ENCODE measurements at places on chromosomes 12 and 14.

DNA sequence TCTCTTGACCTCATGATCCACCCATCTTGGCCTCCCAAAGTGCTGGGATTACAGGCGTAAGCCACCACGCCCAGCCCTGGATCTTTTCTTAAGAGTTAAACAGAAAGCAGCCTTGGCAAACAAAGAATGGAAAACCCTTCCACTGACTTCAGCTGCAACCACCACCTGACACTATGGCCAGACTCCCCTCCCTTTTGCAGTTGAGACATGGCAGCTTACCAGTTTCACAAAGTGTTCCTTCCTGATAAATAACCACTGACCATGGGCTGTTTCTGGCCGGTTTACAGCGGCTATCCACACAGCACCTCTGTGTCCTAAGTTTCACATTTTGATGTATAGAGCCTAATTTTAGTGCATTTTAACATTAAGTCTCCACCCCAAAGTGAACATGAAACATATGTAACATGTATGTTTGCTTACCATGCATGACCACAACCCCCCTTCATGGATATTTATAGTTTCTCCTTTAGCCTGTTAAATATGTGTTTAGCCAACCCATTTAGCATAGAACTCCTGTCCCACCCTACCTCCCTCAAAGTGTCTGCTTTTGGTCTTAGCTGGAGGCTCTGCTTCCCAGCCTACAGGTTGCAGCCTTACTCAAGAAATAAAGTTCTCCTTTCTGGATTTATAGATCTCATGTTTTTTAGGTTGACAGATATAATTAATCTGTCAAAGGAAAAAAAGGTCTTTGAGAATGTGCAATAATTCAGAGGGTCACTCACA, 32.7 kb upstream of the RAB21 start:
- DNase-seq, result no peak

GRCh38 chr12:68358532-68359485, 26.6 kb upstream of the MDM1 start:
- peak; percentile 85 for DNase-seq

DNA sequence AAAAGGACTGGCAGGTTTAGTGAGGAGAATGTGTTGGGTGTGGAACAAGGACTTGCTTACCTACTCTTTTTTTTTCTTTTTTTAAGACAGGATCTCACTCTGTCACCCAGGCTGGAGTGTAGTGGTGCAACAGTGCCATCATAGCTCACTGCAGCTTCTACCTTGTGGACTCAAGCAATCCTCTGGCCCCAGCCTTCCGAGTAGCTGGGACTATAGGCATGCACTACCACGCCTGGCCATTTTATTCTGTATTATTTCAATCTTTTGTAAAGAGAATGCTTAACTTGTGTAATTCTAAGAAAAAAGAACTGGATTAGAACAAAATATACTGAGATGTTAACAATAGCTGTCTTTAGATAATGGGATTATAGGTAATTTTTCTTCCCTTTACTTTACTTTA, 1.9 kb upstream of the VRTN start:
- no peak for DNase-seq

DNA sequence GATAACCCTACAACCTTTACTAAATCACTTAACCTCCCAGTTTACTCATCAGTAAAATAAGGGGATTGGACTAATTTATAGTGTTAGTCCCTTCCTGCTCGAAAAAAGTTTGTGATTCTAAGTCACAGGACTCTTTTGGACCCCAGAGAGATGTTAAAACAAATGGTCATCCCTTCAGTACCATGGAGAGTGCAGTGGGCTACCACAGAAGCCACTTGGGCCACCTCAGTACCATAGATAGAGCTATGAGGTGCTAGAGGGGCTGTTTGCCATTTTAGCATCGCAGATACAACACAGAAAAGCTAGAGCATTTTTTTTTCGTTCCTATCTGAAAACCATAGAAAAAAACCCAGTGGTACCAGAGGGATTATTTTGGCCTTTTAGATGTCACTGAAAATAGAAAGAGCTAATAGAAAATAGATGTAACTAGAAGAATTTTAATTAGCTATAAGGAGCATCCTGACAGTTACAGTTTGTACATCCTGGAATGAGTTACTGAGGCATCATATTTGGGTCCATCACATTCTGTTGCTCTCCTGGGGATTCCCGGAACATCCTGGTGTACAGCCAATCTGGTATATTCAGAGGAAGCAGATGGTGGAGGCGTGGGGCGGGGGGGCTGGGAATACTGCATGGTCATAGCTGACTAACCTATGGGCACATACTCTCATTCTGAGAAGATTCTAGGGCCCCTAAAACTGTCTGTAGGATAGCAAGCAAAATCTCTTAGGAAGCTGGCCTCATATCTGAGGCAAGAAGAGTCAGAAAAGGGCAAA, 2.8 kb downstream of the ZNF219 start:
- no peak for DNase-seq

DNA sequence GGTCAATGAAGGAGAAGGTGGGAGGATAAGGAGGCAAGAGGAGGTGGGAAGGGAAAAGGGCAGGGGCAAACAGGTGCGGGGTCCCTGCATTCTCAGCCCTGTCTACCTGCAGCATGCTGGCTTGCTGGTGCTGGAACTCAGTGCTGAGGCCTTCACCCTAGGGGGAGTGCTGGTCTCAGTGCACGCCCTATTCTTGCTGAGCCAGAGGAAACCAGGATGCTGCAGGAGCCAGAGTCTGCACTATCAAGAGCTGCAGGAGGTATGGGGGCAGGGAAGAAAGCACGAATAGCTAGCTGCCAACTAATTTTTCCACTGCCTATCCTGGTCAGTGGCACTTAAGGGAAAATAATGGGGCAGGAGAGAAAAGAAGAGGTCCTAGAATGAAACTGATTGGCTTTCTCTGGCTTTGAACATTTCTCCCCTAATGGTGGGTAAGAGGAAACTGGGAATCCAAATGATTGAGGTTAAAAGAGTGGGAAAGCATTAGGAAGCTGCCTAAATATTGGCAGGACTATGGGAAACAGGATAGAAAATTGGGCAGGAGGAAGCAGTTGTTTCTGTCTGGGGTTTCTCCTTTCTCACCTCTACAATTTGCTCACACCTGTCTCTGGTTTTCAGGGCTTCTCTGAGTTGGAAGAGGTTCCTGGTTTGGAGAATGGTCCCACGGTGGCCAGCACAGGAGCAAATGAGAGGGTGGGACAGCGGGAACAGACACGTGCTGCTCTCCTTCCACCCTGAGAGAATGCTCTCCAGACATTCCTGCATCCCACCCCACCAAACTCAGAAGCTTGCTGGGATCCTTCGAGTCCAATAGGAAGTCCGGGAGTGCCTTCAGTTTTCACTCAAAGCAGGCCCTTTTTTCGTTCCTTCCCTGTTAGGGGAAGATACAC, 1.9 kb downstream of the TMEM253 start:
- no peak for DNase-seq
